Kidney (tissue), 22 donors: ENCODE measurements at places on chromosomes 16 and 17. TPM values are rescaled to one million over a fixed set of nuclear protein-coding genes. Genes with fewer than 3 reads are reported as not detected.

The B3GNT9 gene
- polyA plus RNA-seq = 12.1 TPM

The CMTM1 gene
- not detected for polyA plus RNA-seq

The MC1R gene
- polyA plus RNA-seq = 2.1 TPM

The CIAO2B gene
- polyA plus RNA-seq = 284 TPM

The IL34 gene
- 5.9 TPM for polyA plus RNA-seq

The MMP15 gene
- 19.1 TPM for polyA plus RNA-seq

The C1QTNF8 gene
- polyA plus RNA-seq = not detected

The SMIM36 gene
- polyA plus RNA-seq = not detected

The ITGB3 gene
- polyA plus RNA-seq = 7.1 TPM

The EFCAB13 gene
- polyA plus RNA-seq = 2.2 TPM

The SEPTIN12 gene
- polyA plus RNA-seq = not detected

The TRIM37 gene
- polyA plus RNA-seq = 9.7 TPM

The SYNGR3 gene
- 4.6 TPM for polyA plus RNA-seq

The BCL6B gene
- 4.4 TPM for polyA plus RNA-seq

The MYO1C gene
- 62.7 TPM for polyA plus RNA-seq

The GAST gene
- polyA plus RNA-seq = not detected

The ABCC6 gene
- 54.5 TPM for polyA plus RNA-seq

The UMOD gene
- polyA plus RNA-seq = 4,168 TPM

The ABCA3 gene
- 5.5 TPM for polyA plus RNA-seq

The SLC7A6 gene
- 5.0 TPM for polyA plus RNA-seq

The B4GALNT2 gene
- polyA plus RNA-seq = 1.3 TPM

The TMC8 gene
- polyA plus RNA-seq = 1.0 TPM

The MFAP4 gene
- polyA plus RNA-seq = 27.6 TPM

The ABCC11 gene
- 0.09 TPM for polyA plus RNA-seq

The EPN3 gene
- 28.7 TPM for polyA plus RNA-seq

The BEAN1 gene
- polyA plus RNA-seq = 0.47 TPM

The ZACN gene
- polyA plus RNA-seq = not detected

The CACNG3 gene
- not detected for polyA plus RNA-seq

The HASPIN gene
- polyA plus RNA-seq = not detected

The SYT17 gene
- polyA plus RNA-seq = 8.8 TPM

The ENPP7 gene
- polyA plus RNA-seq = 3.7 TPM

The HAS3 gene
- polyA plus RNA-seq = 0.34 TPM

The FKBP10 gene
- 19.6 TPM for polyA plus RNA-seq

The ITGAX gene
- 0.37 TPM for polyA plus RNA-seq

The EVPL gene
- 11.1 TPM for polyA plus RNA-seq

The CARD14 gene
- 0.17 TPM for polyA plus RNA-seq

The OR4D1 gene
- polyA plus RNA-seq = not detected

The ZNF629 gene
- polyA plus RNA-seq = 8.1 TPM

The FSCN2 gene
- polyA plus RNA-seq = 0.26 TPM

The JPH3 gene
- polyA plus RNA-seq = not detected

The FBXO39 gene
- polyA plus RNA-seq = not detected

The PPL gene
- 7.7 TPM for polyA plus RNA-seq
